Naive thymus-derived CD4-positive, alpha-beta T cell (primary cell): ENCODE measurements at places on chromosomes 3 and 15. TPM values are rescaled to one million over a fixed set of nuclear protein-coding genes. Genes with fewer than 3 reads are reported as not detected.

- no peak for DNase-seq
Observed at GRCh38 chr3:184096811-184097383, at the start of gene HTR3E. TSS of gene HTR3E (plus strand) at chr3:184097064. CDS start at chr3:184097530, 466 bp downstream.

- no peak for DNase-seq
Observed at GRCh38 chr15:78389322-78389721, 48.7 kb upstream of the IREB2 start.

GRCh38 chr3:148101061-148101460 lies 596.6 kb upstream of the AGTR1 start:
- no peak for DNase-seq

GRCh38 chr3:196741249-196741889 lies 1.7 kb downstream of the PAK2 start:
- no peak for DNase-seq

RLBP1 gene
- not detected for total RNA-seq

GRCh38 chr3:13277860-13278531 lies 142.1 kb downstream of the NUP210 start:
- DNase-seq: no peak

SCAMP5 gene
- 0.87 TPM for total RNA-seq

GRCh38 chr3:54122324-54123002 lies at the start of gene CACNA2D3:
TSS of gene CACNA2D3 (plus strand) at chr3:54122552.
- DNase-seq: no peak

EBLN2 gene
- total RNA-seq: 8.9 TPM

DNA sequence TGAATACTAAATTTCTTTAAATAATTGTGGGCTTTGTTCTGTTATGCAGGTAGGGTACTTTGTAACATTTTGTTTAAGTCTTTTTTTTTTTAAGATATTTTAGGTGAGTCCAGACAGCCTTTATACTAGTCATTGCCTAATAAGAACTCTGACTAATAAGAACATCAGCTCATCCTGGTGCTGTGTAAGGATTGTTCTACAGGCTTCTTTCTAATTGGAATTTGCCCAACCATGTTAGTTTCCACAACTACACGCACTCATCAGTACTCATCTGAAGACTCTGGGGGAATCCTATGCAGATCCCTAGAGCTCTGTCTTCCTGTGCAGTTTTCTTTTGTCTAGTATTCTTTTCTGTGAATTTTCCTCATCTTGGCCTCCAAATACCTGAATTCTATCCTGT lies 741.8 kb downstream of the IGSF11 start:
- DNase-seq: no peak

KLHL40 gene
- total RNA-seq: not detected

DNA sequence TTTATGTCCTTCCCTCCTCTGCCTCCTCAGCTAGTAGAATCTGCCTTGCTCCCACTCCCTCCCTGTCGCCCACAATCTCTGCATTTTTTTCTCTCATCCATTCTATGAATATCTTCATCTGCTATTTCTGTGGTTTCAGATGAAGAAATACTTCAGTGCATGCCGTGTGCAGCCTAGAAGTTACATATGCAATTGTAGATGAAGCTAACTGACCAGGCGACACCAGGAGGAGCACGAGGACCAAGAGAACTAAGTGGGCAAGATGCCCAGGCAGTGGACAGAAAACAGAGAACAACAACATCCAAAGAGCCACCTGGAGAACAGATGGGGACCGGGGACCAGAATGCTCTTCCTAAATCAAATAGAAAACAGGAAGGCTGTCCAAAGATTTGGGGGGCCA lies 121.4 kb upstream of the ATP11B start:
- no peak for DNase-seq

DNA sequence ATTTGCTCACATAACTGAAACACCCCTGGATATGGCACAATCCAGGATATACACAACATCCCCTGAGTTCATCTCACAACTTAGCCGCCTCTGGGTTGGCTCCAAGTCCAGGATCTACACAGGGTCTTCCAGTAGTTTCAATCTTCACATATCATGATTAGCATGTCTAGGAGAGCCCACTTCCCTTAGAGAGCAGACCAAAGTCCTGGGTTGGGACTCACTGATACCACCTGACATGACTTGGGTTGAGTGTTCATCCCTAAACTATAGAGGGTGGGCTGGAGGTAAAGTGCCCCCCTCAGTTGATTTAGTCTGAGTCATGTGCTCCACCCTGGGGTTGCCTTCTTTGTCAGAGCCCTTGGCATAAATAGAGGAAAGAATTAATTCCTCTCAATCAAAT lies 493.6 kb upstream of the PPP2R3A start:
- no peak for DNase-seq

DNA sequence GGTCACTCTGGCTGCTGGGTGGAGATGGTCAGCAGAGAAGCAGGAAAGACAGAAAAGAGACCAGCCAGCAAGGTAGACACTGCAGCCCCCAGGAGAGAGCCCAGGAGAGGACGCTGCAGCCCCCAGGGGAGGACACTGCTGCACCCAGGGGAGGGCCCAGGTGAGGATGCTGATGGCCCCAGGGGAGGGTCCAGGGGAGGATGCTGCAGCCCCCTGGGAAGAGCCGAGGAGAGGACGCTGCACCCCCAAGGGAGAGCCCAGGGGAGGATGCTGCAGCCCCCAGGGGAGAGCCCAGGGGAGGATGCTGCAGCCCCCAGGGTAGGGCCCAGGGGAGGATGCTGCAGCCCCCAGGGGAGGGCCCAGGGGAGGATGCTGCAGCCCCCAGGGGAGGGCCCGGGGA lies 196.7 kb upstream of the NSMCE3 start:
- DNase-seq: no peak

DNA sequence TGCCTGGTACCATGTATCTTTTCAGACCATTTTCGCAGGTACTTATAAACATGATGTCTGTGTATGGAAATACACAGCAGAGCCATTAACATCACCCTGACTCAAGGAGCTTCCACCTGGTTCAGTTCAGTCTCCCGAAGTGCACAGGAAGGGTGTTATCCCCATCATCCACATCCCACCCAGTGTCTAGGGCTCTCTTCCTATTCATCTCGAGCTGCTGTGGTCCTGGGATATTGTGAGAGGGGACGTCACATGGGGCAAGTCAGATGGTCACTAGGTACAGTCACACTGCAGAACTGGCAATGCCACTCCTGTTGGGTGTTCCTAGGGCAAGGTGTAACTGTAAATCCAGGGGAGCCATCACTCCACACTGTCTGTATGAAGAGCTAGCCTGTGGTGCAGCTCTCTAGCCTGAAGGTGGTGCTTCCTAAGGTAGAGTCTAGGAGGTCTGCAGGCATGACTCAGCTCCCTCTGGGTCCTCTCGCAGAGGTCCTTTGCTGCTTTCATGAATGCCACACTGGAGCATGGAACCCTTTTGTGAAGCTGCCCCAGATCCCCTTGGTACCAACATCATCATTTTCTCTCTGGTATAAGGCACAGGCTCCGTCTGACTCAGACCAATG lies 13.9 kb downstream of the ISLR2 start:
- no peak for DNase-seq

- no peak for DNase-seq
Observed at GRCh38 chr3:143295201-143296080, 175.9 kb downstream of the CHST2 start.

PLD1 gene
- 0.36 and 0.64 TPM in 2 replicates for total RNA-seq

GRCh38 chr15:63994073-63994600 lies 52.1 kb downstream of the DAPK2 start:
- no peak for DNase-seq

- DNase-seq: peak; percentile 80
Observed at GRCh38 chr15:76311100-76311953, at the start of gene ETFA. TSS of gene ETFA (minus strand) at chr15:76311469. CDS start at chr15:76311388, 81 bp downstream.

DNA sequence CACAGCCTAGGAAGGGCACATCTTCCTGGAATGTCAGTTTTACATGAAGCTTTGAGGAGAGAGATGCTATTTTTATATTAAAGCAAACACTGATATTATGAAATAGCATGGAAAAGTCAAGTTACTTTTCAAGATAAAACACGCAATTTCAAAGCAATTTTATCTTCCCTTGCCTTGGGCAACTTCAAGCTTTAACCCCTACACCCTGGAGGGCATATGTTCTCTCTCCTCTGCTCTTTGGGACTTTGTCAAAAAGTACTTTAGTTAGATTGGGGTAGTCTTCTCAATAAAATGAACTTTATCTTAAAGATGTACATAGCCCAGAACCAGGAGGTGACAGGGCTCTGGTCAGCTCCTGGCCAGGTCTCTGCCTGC lies 86.9 kb upstream of the PLXNA1 start:
- no peak for DNase-seq

GRCh38 chr3:107925851-107926250 lies 165.0 kb downstream of the CD47 start:
- no peak for DNase-seq

GRCh38 chr15:49418811-49419210 lies 4.2 kb upstream of the FGF7 start:
- no peak for DNase-seq

GRCh38 chr3:173547070-173547469 lies 149.5 kb downstream of the NLGN1 start:
- no peak for DNase-seq

RAP2B gene
- 16.8 TPM for total RNA-seq

GRCh38 chr15:60733196-60733595 lies 254.3 kb upstream of the ICE2 start:
- DNase-seq: no peak

DAG1 gene
- total RNA-seq: 20.3 TPM

SLC6A11 gene
- not detected for total RNA-seq

DNA sequence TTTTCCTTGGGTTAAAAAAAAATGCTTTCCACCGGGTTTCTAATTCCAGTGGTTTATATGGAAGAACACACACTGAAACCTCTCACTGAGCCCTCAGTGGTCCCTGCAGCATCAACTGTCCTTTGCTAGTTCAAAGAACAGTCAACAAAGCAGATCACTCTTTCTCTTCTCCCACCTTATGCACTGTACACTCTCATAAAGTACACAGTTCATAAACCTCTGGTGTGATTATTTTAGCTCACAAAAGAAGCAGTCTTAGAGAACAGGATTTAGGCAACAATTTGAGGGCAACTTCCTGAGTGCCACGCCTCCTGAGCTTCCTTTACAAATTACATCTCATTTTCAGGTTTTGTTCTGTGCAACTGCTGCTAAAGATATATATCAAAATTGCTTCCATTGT lies 728.4 kb upstream of the GOLIM4 start:
- DNase-seq: no peak

DNA sequence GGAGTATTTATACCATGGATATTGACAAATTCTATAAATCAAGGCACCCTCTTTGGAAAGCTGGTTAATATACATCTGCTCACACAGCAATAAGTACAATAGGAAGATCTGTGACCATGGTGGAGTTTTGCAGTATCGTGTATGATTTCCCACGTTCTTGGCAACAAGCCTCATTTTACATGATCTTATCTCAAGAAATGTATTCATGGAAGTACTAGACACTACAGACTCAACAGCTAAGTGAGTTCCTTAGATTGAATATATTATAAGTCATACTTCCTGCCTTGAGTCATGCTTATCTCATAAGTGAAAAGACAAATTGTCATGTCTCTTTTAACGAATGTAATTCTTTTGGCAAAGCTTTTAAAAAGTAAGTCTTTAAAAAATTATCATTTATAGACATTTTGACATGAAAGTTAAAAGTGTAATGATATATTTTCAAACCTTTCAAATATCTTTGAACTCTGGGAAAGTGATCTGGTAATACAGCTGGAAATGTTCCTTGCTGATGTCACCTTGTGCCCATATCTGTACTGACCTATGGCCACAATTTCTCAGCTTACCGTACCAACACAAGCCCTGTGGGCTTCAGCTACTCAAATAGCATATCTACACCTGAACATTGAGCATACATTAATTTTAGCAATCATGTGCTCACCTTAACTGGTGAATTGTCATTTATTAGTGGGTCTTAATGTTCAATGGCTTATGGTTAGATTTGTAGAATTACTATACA lies 130.3 kb upstream of the TMC3 start:
- DNase-seq: no peak

PLSCR2 gene
- 0.89 TPM for total RNA-seq

GRCh38 chr3:4754180-4755086 lies 224.8 kb upstream of the BHLHE40 start:
- no peak for DNase-seq

DNA sequence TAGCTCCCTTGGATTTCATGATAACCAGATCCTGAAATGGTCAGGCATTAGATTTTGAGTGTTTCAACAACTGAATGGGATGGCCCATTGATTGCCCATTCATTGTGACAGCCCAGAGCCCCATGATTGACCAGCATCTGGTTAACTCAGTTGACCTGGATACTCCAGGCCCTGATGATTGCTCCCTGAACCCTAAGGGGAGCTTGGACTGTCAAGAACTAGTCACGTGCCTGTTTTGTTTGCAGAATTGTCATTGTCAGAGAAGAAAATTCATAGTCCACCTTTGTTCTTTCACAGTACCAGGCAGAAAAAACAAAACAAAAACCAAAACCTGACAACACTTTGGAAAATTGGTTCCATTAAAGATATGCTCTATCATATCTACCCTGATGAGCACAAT lies 241.3 kb upstream of the ONECUT1 start:
- no peak for DNase-seq

DNA sequence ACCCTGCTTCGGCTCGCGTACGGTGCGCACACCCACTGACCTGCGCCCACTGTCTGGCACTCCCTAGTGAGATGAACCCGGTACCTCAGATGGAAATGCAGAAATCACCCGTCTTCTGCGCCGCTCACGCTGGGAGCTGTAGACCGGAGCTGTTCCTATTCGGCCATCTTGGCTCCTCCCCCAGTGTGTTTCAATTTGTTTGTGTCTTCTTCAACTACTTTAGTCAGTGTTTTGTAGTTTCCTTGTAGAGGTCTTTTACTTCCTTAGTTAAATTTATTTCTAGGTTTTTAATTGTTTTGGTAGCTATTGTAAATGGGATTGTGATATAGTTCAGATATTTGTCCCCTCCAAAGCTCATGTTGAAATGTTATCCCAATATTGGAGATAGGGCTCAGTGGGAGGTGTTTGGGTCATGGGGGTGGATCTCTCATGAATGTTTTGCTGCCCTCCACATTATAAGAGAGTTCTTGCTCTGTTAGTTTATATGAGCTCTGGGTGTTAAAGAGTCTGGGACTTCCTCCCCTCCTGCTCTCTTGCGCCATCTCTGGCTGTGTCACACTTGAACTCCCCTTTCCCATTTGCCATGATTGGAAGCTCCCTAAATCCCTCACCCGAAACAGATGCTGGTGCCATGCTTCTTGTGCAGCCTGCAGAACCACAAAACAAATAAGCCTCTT lies 304.4 kb downstream of the DOCK3 start:
- DNase-seq: no peak

DNA sequence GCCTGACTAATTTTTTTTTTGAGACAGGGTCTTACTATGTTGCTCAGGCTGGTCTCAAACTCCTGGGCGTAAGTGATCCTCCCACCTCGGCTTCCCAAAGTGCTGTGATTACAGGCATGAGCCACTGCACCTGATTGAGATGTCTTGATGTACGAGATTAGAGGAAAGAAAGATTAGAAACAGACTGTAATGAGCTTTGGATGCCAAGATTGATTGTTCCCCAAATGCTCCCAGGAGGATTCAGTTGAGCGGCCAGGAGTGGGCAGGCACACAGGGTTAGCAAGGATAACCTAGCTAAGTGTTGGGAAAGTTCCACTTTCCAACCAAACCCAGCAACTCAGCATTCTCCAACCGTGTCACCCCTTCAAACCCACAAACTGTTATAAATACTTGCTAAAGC lies 63.7 kb downstream of the SRGAP3 start:
- DNase-seq: no peak

PLCH1 gene
- total RNA-seq: 0.56 TPM in 2 replicates
